K562 (cell line): ENCODE measurements at places on chromosomes 3 and 15. TPM values are rescaled to one million over a fixed set of nuclear protein-coding genes. Genes with fewer than 3 reads are reported as not detected.

The ANKRD63 gene
- total RNA-seq = 1.8 and 2.5 TPM in 2 replicates

The MUC13 gene
- total RNA-seq = 0.09 TPM in 2 replicates

The FURIN gene
- 93.5 and 99.9 TPM in 2 replicates for total RNA-seq

- no peak for DNase-seq
Observed at GRCh38 chr3:130705501-130705900, 41.1 kb downstream of the PIK3R4 start.

DNA sequence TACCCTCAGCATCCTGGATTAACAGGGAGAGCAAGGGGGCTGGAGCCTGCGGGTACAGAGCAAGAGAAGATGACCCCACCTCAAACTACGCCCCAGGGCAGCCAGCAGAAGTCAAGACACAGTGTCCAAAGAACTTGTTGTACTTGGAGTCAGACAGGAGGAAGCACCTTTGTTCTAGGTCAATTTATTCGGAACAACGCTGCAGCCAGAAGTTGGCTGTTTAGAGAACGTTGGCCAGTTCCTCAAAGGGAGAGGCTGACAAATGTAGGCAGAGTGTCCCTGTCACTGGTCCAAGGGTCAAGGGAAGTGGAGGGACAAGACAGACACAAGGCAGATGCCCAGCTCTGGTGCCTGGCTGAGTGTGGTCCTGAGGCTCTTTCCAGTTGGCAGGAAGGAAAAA, 32.1 kb upstream of the PIAS1 start:
- DNase-seq = no peak

DNA sequence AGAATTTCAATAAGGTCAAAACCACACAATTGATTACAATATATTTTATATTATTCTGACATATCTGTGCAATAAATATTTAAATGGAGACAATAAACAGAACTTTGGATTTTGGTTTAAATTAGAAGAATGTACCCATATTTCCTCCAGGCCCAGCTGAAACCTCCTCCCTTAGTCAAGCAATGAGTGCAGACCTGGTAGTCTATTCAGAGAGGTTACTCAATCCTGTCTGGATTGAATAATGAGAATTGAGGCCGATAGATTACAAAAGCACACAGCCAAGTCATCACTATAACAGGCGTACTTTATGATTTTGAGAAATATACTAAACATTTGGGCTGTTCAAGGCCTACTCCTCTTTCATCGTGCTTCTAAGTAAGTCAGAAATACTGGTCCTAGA, 114.5 kb upstream of the STRIT1 start:
- no peak for DNase-seq

DNA sequence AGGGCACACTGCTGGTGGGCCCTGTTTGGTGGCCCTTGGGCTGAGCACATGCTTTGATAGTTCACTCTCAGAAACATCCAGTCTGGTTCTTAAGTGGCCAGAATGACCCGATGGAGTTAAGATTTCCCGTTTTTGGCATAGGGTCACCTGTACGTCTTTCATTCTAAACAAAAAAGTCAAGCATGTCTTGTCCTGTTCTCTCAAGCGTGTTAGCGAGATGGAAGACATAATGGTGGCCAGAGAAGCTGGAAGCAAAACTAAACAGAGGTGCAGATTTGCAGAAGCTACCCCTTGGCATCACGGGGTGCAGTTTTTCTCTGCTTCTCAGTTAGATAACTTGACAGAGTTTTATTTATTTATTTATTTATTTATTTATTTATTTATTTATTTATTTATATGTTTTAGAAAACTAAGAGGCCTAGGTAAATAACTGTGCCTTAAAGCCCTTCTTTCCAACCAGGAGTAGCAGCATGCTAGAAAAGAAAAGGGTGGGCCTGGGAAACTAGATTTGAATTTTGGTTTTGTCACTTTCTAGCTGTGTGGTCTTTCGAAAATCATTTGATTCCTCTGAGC, 63.0 kb downstream of the ST6GAL1 start:
- no peak for DNase-seq

GRCh38 chr15:90227336-90227735, 6.4 kb downstream of the CIB1 start:
- DNase-seq = no peak

- DNase-seq = no peak
Observed at GRCh38 chr3:66093981-66094380, 55.3 kb upstream of the MAGI1 start.

DNA sequence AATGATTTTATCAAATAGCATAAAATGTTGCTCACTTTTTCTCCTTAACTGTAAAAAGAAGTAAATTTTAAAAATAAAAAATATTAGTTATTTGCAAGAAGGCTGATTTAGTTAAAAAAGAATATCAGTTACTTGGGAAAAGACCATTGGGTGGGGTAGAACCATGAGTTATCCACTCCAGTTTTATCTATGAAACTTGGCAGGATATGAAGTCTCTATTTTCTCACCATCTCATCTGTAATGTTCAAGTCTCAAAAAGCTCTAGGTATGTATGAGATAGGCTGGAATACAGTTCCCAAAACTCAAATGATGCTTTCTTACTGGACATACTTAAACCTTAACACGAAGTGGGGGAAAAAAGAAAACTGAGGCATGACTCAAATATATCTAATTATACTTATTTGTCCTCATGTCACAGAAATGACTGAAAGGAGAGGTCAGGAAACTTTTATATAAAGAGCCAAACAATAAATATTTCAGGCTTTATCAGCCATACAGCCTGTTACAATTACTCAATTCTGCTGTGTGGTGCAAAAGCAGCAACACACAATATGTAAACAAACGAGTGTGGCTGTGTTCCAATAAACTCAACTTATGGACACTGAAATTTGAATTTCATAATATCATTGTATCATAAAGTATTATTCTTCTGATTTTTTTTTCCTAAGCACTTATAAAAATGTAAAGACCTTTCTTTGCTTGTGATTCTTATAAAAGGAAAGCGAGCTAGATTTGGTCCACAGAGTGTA, 131.8 kb downstream of the TBL1XR1 start:
- no peak for DNase-seq

- no peak for DNase-seq
Observed at GRCh38 chr15:101349047-101349951, 54.3 kb upstream of the SNRPA1 start.

DNA sequence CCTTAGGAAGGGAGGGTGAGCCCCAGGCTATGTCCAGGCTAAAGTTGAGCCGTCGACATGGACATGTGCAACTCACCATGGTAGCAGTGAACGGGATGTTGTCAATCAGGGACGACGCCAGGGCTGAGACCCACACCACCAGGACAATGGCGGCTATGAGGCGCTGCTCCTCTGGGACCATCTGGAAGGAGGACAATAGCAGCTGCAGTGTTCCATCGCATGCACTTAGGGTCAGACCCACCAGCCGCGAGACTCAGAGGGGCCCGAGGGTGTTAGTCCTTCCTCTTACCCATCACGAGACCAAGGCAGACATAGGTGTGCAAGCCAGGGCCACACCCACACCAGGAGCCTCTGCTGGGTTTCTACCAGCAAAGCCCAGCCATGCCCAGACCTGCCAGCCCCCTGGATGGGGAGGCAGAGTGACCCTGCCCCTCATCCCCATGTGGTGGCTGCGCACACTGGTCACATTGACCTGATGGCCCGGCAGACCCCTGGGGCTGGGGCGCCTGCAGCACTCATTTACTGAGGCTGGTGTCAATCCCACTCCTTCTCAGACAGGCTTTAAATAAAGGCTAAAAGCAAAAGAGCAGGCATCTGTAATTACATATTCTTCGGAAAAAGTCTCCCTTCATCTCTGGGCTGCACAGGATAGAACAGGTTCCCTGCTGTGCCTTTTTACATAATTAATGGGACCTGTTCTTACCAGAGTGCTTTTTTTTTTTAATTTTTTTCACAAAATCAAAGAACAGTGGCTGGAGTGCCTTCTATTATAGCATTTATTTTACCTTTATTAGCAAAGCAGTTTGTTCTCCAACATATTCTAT, 227.8 kb downstream of the OCA2 start:
- DNase-seq = no peak

- DNase-seq = no peak
Observed at GRCh38 chr3:72329354-72329753, 518.9 kb downstream of the SHQ1 start.

DNA sequence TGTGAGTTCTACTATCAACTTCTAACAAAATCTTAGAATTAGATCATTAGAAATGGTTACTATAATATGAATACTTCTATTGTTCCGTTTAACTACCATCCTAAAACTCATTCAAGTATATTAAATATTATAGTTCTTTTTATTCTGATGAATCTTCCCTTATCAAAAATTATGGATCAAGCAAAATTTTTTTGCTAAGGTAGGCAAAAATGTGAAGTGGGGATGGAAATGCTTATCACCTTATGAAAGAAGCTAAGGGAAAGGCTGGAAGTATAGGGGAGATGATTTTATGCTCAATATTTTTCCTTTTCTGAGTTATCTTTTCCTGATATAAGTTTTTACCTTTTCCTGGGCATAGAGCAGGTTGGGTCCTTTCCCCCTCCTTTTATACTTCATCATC, 40.7 kb upstream of the CCDC39 start:
- no peak for DNase-seq

- DNase-seq = no peak
Observed at GRCh38 chr3:120144267-120144666, 50.0 kb upstream of the GSK3B start.

DNA sequence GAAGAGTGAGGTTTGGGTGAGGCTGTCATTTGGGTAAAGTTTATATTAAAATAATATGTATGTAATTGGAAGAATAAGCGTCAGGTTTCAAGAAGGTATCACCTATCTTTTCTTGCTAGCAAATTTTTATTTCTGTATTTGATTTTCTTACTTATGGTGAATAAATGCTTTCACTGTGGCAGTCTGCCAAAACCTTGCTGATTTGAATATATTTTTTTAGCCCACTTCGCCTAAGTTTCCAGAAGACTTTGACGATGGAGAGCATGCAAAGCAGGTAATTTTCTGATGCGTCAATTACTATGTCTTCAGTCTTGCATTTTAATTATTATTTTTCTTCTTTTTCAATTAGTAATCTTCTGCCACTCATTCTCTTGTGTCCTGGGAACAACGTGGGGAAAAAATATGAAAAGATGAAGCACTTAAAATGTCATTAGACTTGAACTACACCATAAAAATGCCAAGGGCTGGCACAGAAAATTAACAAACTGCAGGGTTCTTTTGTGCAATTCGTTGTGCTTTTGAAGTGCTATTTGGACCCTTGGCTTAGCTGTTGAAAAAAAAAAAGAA, 40.4 kb downstream of the SRP14 start:
- DNase-seq = no peak

GRCh38 chr3:10911350-10912002, 81.1 kb upstream of the SLC6A1 start:
- DNase-seq = no peak

- DNase-seq = no peak
Observed at GRCh38 chr3:29649815-29650547, 369.1 kb downstream of the RBMS3 start.

- DNase-seq = no peak
Observed at GRCh38 chr3:127388427-127388826, 100.6 kb upstream of the PRR20G start.

GRCh38 chr3:46955801-46956259, 20.7 kb downstream of the CCDC12 start:
- DNase-seq = no peak

GRCh38 chr3:80521081-80521480, 753.3 kb upstream of the ROBO1 start:
- no peak for DNase-seq

DNA sequence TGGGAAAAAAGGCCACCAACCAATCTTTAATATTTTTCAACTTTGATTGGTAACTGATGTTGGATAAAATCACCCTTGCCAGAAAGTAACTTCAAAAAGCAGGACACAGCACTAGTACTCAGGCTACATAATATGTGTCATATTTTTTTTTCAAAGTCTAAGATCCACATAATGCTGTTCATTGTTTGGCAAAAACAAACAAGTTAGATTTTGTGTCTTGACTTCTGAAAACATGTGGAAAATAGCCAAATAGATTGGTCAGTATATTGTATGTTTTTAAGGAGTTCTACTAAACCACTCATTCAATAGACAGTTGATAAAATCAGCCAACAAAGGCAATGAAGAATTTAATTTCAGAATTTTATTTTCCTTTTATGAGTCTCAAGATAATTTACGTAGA, 111.7 kb upstream of the CCDC54 start:
- no peak for DNase-seq

DNA sequence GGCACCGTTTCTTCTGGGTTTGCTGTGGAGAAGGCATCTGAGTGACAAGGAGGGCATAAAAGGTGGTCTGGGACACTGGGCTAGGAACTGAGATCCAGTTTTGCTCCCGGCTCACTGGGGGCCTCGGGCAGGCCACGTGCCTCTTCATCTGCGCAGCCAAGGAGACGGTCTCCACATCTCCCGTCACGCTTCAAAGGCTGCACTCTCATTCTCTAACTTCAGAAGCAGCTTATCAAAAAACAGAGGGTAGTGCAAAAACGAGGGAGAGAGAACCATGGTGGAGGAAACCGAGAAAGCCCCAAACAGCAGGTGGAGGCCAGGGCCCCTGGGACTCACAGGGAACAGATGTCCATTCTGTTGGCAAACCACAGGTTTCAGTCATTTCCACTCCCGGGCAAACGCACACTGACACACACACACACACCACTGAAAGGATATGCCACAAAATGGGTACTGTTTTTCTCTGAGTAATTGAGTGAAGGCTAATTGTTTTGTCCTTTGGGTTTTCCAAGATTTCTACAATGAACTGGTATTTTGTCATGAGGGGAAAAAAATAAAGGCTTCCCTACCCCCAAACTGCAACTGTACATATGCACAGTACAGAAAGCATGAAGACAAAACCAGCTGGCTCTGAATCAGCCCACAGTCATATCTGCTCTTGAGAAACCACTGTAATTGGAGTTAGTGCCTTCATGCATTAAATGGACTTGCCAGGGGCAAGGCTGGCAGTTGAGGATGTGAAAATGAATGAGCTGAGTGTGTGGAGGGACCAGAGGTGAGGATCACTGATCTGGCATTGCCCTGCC, 71.9 kb downstream of the MGLL start:
- DNase-seq = no peak

- no peak for DNase-seq
Observed at GRCh38 chr3:108011616-108012015, 79.2 kb downstream of the CD47 start.

DNA sequence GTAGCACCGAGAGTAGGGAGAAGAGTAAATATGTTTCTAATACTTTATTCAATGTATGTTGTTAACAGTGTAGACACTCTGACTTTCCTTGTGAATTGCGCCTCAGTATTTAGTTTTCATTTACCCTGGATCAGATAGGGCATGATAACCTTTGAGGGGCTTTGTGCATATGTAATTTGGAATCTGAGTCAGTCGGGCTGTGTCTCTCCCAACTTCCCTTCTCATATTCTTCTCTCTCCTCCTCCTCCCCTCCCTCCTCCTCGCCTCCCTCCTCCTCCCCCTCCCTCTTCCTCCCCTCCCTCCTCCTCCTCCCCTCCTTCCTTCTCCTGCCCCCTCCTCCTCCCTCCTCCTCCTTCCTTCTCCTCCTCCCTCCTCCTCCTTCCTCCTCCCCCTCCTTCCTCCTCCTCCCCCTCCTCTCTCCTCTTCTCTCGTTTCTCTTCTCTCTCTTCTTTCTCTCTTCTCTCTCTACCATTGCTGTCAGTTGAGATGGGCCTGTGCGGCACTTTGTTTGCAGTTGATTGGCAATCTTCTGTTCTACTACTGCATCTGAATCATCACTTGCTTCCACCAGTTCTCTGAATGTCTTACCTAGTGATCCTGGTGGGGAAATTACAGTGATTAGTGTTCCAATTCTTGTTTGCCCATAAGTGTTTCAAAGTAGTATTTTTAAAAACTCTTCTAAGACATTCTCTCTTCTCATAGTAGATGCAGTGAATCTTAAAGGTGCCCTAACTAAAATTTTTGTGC, 162.3 kb downstream of the PGPEP1L start:
- DNase-seq = no peak
